Stimulated activated CD4-positive, alpha-beta T cell treated with anti-CD3 and anti-CD28 coated beads, Interleukin-15, amount 100 ng/mL, for 48 hours (primary cell): ENCODE measurements at places on chromosomes 5 and 9.
A peak's percentile ranks its signal among the peaks of the same experiment; 100 is the strongest.

DNA sequence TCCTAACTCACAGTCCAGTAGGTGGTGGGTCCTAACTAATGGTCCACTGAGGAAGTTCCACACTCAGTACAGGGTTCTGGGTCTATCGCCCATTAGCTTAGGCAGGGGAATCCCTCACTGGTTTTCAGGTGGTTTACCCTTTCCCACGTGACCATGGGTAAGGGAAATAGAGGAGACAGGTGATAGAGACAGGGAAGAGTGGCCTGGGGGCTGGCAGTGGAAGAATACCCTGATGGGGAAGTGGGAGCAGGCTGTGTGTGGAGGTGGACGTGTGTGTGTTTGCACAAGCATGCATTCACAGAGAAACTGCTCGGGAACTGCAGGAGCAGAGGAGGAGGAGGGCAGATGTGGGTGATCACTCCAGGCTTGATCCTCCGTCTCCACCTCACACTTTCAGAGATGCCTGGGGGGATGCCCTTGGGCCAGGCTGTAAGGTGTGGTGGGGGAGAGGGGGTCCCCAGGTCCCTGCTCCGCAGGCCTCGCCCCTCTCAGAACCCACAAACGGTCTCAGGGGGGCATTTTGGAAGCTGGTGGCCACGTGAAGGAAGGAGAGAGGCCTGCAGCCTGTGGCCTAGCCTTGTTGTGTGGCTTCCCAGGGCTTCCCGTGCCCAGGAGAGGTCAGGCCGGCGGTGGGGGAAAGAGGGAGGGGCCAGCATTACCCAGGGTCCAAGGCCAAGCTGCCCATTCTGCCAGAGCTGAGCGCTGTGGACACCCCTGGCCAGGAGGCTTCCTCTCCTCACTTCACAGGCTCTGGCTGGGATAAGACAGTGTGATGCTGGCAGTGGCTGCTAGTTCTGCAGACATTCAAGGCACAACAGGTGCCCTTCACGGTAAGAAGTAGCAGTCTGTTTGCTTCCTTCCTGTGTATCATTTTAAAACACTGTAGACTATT, 80.0 kb downstream of the OTULIN start:
- no peak for DNase-seq

- no peak for DNase-seq
These were observed 32.3 kb downstream of the HK3 start for GRCh38 chr5:176866707-176867310.

GRCh38 chr9:79955300-79955699, 383.5 kb downstream of the TLE4 start:
- no peak for DNase-seq

DNA sequence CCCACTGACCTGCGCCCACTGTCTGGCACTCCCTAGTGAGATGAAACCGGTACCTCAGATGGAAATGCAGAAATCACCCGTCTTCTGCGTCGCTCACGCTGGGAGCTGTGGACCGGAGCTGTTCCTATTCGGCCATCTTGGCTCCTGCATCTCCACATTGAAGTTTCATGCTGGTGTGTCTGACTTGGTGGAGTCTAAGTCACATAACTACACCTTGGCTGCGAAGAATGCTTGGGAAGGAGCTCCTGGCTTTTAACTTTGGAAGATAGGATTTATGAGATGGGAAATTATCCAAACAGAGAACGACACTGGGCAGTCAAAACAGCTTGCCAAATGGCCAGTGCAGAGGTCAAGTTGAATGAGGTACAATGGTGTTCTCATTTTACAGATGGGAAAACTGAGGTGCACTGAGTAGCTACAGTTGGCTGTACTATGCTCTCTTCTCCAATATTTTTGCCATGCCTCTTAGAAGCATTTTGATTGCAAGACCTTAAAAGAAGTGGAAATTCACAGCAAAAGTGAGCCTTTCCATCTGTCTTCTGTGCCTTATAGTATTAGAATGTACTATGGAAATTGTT, 36.7 kb downstream of the CCDC192 start:
- no peak for DNase-seq

- DNase-seq = no peak
These were observed 18.5 kb upstream of the FKTN start for GRCh38 chr9:105539452-105539851.

GRCh38 chr9:87749335-87750035, 23.6 kb downstream of the CTSL start:
- DNase-seq = no peak

DNA sequence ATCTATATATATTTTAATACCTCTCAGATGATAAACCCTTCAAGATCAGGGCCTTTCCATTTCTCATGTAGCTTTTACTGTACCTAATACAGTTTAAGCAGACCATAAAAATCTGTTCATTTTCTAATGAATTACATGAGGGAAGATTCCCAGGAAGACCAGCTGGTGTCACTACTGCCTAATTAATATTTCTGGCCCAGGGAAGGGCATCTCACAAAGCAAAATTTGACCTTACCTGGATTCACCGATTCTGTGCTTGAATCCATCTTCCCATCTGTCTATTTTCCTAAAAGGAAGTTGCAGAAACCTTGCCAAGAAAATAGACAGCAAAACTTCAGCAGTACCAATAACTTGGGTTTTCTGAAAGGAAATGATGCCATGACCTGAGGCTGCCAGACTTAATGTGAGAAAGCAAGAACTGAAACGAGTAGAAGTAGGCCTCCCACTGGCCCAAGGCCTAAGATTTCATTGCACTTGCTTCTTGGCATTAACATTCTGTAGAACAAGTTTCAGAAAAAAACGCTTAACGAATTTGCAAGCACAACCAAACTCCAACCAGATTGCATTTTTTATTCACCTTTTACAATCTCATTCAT, 83.0 kb upstream of the GLIS3 start:
- DNase-seq = no peak

- DNase-seq = peak; percentile 38
These were observed at the start of gene ARAP3 for GRCh38 chr5:141681695-141682641. Gene ARAP3 (minus strand): TSS chr5:141682230. CDS start chr5:141680486, 1,744 bp downstream.

DNA sequence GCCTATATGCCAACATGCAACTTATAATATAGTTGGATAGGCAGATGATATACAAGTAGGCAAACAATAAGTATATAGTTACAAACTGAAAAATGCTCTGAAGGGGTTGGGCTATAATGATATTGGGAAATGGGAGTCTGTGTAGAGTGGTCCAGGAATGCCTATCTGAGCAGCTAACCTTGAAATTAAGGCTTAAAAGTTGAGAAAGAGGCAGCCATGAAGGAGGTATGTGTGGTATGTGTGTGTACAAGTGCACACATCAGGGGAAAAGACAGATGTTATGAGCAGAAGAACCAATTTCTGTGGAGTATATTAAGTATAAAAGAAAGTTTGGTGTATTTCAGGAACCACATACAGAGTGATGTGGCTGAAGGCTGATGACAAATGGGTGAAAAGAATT, 154.9 kb upstream of the PAPPA start:
- no peak for DNase-seq

- no peak for DNase-seq
These were observed 35.5 kb downstream of the FBXO10 start for GRCh38 chr9:37540634-37541033.

DNA sequence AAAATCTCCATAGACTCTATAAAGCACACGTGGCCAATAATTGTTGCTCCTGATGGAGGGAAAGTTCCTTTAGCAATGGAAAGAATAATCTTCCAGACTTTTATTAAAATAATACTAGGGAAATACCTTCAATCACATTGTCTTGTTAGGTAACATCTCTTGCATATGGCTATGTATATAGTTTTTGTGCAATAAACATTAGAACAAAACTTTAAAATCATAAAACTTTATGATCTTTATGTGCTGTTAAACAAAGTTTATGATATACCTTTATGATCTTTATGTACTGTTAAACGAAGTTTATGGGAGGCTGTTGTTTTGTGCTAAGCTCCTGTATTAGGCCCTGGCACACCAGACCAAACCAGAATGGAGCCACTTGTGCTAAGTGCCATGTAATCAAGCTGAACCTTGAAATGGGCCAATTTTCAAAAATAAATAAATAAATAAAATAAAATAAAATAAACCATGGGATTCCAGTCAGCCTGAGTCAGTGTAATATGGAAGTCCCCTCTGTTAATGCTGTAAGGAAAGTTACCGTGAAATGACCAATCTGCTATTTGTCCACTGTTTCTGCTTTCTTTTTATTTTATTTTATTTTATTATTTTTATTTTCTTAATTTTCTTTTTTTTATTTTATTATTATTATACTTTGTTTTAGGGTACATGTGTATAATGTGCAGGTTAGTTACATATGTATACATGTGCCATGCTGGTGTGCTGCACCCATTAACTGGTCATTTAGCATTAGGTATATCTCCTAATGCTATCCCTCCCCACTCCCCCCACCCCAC, 431.3 kb downstream of the SPATA31D1 start:
- DNase-seq = no peak

- no peak for DNase-seq
These were observed 147.9 kb downstream of the MSX2 start for GRCh38 chr5:174872271-174872670.

DNA sequence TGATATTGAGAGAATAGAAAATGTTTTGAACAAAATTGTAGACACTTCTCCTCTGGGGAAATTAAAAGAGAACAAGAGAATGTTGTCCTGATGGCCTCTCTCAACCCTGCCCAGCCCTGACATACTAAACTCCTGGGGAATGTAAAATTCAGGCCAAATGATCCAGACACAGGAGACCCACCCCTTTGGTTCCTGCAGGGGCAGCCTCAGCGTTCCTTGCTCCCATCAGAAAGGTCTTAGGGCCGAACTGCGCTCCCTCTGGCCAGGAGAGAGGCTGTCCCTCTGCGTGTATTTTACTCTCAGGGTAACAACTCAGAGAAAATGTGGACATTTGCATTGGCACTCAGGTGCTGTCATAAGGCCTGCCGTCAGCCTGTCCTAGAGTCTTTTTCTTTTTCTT, 616.3 kb upstream of the KLF4 start:
- DNase-seq = no peak

- DNase-seq = no peak
These were observed 43.1 kb upstream of the NSMF start for GRCh38 chr9:137502008-137502911.

GRCh38 chr9:27385606-27386322, 88.8 kb upstream of the EQTN start:
- DNase-seq = no peak

DNA sequence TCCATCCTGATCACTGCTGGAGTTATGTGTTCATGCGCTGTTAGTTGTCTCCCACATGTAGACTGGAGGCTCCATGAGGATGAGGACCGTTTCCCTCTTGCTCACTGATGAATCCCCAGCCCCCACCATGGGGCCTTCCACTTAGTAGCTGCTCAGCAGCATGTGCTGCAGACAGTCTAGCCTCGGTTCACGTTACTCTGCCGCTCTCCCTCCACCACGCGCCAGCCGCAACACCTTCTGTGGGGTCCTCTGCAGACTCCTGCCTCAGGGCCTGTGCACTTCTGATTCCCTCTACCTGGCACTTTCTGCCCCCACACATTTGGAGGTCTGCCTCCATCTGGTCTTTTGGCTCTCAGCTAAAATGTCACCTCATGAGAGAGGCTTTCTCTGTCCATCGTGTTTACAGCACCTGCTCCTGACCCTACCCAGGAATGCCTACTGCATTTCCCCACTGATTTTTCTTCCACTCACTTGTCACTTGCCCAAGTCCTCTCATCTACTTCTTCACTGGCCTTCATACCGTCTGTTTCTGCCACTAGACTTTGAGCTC, 36.3 kb downstream of the STK10 start:
- no peak for DNase-seq

- DNase-seq = no peak
These were observed 50.3 kb downstream of the RXRA start for GRCh38 chr9:134376386-134377142.

- no peak for DNase-seq
These were observed 94.9 kb downstream of the SMARCA2 start for GRCh38 chr9:2110036-2110435.

- no peak for DNase-seq
These were observed 96.3 kb downstream of the CDH18 start for GRCh38 chr5:19891658-19892057.

- DNase-seq = no peak
These were observed 130.8 kb upstream of the IRX4 start for GRCh38 chr5:2013301-2014057.

DNA sequence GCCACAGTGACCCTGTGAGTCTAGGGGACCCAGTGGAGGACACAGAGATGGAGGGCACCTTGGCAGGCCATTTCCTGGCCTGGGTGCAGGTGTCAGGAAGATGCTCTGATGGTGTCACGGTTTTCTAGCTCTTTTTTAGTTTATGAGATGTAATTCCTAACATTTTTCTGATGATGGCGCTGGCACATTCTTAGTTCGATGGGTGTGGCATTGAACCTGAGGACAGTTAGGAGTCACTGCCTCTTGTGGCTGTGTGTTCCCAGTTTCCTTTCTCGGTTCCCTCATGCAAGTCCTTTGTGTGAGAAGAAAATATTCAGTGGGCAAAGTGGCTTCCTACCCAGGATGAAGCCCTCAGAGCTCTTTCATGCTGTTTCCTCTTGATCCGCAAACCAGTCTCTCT, 129.4 kb upstream of the ICE1 start:
- no peak for DNase-seq

GRCh38 chr5:155679530-155679929, 647.4 kb upstream of the SGCD start:
- DNase-seq = no peak

DNA sequence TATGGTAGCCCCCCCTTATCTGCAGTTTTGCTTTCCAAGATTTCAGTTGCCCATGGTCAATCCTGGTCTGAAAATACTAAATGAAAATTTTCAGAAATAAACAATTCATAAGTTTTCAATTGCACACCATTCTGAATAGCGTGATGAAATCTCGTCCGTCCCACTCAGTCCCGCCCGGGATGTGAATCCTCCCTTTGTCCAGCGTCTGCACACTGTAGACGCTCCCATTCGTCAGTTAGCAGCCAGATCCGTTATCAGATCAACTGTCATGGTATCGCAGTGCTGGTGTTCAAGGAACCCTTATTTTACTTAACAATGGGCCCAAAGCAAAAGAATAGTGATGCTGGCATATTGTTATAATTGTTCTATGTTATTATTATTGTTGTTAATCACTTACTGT, 98.6 kb downstream of the TMEM215 start:
- no peak for DNase-seq

GRCh38 chr9:125133403-125134329, 9.7 kb downstream of the SCAI start:
- DNase-seq = no peak

GRCh38 chr5:120139039-120139438, 325.1 kb upstream of the PRR16 start:
- DNase-seq = no peak

- DNase-seq = no peak
These were observed 74.7 kb downstream of the VAV2 start for GRCh38 chr9:133917375-133917774.

GRCh38 chr9:122498883-122499288, 11.7 kb upstream of the OR1J2 start:
- no peak for DNase-seq

DNA sequence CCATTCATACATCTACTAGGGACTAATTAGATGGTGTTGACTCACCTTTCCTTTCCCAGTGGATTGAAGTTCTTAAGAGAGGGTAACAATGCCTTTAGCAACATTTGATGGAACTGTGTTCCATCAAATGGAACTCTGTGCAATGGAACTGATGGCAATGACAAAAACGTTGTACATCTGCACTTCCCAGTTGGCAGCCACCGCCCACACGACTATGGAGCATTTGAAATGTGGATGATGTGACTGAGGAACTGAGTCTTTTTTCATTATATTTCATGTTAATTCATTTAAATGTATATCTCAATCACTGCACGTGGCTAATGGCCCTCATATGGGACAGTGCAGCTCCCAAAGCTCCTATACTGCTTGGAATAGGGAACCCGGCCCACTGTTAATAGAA, 39.0 kb upstream of the ICE1 start:
- DNase-seq = no peak

- no peak for DNase-seq
These were observed 908.7 kb upstream of the CDH9 start for GRCh38 chr5:27947088-27947487.

GRCh38 chr9:136177224-136177623, 27.7 kb downstream of the LHX3 start:
- no peak for DNase-seq
